ENCODE measurements at places on chromosomes 5 and 9. TPM values are rescaled to one million over a fixed set of nuclear protein-coding genes. Genes with fewer than 3 reads are reported as not detected.

The PAPPA gene
- total RNA-seq: 11.0 TPM

The LECT2 gene
- total RNA-seq: not detected

The BRD3OS gene
- 24.0 TPM for total RNA-seq

The FOXI1 gene
- not detected for total RNA-seq

The ATP10B gene
- total RNA-seq: 4.6 TPM

The SGCD gene
- total RNA-seq: 4.0 TPM

The MELK gene
- total RNA-seq: 35.8 TPM

The TMEM250 gene
- 53.7 TPM for total RNA-seq

The IL3 gene
- not detected for total RNA-seq

The SH3RF2 gene
- 20.8 TPM for total RNA-seq

The SLC36A3 gene
- not detected for total RNA-seq

The IL4 gene
- not detected for total RNA-seq

The DMRTA1 gene
- 1.2 TPM for total RNA-seq

The ANKRD33B gene
- total RNA-seq: 3.4 TPM

The PHF24 gene
- 0.88 TPM for total RNA-seq

The PAEP gene
- total RNA-seq: not detected

The KCNV2 gene
- total RNA-seq: not detected

The PDE6A gene
- total RNA-seq: not detected
